Thoracic aorta (tissue), 2 donors: ENCODE measurements at places on chromosomes 1 and 21. TPM values are rescaled to one million over a fixed set of nuclear protein-coding genes. Genes with fewer than 3 reads are reported as not detected.

DNA sequence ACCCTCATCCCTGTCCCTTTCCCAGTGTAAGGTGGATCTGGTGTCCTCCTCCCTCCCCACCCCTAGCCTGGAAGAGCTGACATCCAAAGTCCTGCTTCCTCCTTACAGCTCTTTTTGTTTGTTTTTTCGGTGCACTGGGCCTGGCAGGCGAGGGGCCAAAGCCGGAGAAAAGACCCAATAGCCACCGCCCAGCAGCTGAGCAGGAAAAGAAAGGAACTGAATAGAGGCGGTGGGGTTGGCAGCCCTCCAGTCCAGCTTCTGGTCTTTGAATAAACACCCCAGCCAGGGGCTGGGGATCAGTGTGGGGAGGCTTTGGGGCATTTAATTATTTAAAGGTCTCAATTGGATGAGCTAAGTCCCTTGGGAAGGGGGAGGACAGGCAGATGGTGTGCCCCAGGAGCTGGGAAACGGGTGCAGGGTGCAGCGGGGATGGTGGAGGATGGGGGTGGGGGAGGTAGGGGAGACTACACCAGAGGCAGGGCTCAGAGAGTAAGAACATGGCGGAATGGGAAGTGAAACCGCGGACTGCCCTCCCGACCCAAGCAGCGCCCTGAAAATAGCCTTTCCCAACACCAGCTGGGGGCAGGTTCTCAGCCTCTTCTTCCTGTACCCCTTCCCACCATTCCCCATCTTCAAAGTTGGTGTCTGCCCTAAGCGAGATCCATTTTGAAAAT lies 20.2 kb downstream of the BTG2 start:
- H3K27ac ChIP-seq = peak overlapping the region; percentile 74
- H3K27me3 ChIP-seq = no peaks in the 10 kb centered on the region
- no peak for DNase-seq
- no peaks in the 10 kb centered on the region for H3K36me3 ChIP-seq
- peaks cover 61% of the 10 kb centered on the region for H3K4me1 ChIP-seq

GRCh38 chr1:48245106-48245505 lies 22.6 kb downstream of the SLC5A9 start:
- H3K27ac ChIP-seq = no peak overlapping the region

DNA sequence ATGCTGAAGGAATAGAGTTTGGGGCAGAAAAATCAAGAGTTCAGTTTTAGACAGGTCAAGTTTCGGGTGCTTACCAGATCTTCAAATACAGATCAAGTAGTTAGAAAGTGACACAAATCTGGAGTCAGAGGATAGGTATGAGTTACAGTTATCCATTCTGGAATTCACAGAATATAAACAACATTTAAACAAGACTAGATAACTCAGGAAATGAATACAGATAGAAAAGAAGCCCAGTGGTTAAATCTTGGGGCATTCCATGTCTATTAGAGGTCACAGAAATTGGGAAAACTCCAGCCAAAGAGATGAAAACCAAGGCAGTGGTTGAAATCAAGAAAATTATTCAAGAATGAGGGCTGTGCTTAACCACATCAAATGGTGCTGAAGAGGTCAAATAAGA lies 187.0 kb upstream of the HP1BP3 start:
- DNase-seq = no peak
- no peaks in the 10 kb centered on the region for H3K27me3 ChIP-seq
- no peaks in the 10 kb centered on the region for H3K4me1 ChIP-seq

- H3K36me3 ChIP-seq = no peaks in the 10 kb centered on the region
- H3K27me3 ChIP-seq = no peaks in the 10 kb centered on the region
- no peak overlapping the region for H3K27ac ChIP-seq
- no peaks in the 10 kb centered on the region for H3K4me1 ChIP-seq
- no peak overlapping the region for H3K4me3 ChIP-seq
- no peak for DNase-seq
Observed at GRCh38 chr21:39720126-39720778, 24.7 kb upstream of the IGSF5 start.

DNA sequence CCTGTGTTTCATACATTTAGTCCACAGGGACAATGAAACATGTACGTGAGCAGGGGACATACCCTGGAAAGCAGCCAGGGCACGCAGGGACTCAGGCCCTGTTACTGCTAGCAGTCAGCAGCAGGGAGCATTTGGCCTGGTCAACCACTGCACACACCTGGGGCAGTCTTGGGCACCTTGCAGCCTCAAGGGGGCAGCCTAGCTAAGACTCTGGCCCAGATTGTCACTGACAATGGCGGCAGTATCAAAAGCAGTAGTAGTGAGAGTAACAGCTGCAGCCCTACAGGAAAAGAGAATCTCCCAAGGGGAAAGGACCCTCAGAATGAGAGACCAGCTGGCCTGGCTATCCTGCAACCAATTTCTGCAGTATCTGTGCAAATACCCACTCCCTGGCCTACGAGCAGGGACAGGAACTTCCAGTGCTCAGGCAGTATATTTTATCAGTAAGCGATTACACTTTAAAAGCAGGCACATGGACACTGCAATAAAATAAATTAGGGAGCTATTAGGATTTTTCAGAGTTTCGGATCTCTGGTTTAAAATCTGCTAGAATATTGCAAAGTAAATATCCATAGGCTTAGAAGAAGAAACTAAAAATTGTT lies 475.6 kb downstream of the LTN1 start:
- H3K36me3 ChIP-seq = no peaks in the 10 kb centered on the region
- H3K27ac ChIP-seq = no peak overlapping the region
- no peaks in the 10 kb centered on the region for H3K27me3 ChIP-seq
- DNase-seq = no peak
- no peak overlapping the region for H3K4me3 ChIP-seq

DNA sequence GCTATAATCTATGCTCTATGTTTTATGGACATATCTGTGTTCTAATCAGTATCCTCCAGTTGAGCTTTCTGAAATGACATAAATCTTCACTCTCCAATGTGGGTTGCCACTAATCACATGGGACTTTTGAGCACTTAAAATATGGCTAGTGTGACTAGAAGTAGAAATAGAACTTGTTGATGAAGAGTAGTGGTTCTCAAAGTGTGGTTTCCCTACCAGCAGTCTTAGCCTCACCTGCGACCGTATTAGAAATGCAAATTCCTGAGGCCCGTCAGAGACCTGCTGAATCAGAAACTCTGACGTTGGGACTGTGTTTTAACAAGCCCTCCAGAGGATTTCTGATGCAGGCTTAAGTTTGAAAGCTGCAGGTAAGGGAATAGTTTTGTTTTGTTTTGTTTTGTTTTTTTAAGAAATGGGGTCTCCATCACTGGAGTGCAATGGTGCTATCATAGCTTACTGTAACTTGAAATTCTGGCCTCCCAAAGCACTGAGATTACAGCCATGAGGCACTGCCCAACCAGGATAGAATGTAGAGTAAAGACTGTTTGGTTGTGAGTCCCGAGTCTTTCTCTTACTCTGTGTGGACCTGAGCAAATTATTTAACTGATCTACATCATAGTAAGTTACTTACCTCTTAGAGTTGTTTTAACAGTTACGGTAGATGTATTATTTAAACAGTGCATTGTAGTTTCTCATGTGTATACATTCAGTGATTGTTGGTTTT lies 21.7 kb downstream of the GLRX2 start:
- no peak overlapping the region for H3K27ac ChIP-seq
- H3K36me3 ChIP-seq = peaks cover 15% of the 10 kb centered on the region
- no peaks in the 10 kb centered on the region for H3K27me3 ChIP-seq
- no peaks in the 10 kb centered on the region for H3K4me1 ChIP-seq
- no peak for DNase-seq

GRCh38 chr1:244992833-244993232 lies 128.5 kb upstream of the HNRNPU start:
- H3K36me3 ChIP-seq = no peaks in the 10 kb centered on the region
- no peaks in the 10 kb centered on the region for H3K27me3 ChIP-seq
- no peak overlapping the region for H3K4me3 ChIP-seq
- H3K27ac ChIP-seq = no peak overlapping the region
- no peak for DNase-seq

GRCh38 chr1:198970916-198971315 lies 332.1 kb downstream of the PTPRC start:
- no peak overlapping the region for H3K4me3 ChIP-seq
- no peak overlapping the region for H3K27ac ChIP-seq
- no peaks in the 10 kb centered on the region for H3K36me3 ChIP-seq
- no peak for DNase-seq
- no peaks in the 10 kb centered on the region for H3K4me1 ChIP-seq
- no peaks in the 10 kb centered on the region for H3K27me3 ChIP-seq

- peaks cover 6% of the 10 kb centered on the region for H3K4me1 ChIP-seq
- H3K36me3 ChIP-seq = peaks cover 5% of the 10 kb centered on the region
- peak; percentile 65 for DNase-seq
- no peaks in the 10 kb centered on the region for H3K27me3 ChIP-seq
- peak within 1 kb of the TSS; percentile 78 for H3K4me3 ChIP-seq
- peak within 1 kb of the TSS; percentile 39 for H3K27ac ChIP-seq
Observed at GRCh38 chr1:109667452-109668122, at the start of gene GSTM2. TSS of gene GSTM2 (plus strand) at chr1:109668057. CDS start at chr1:109668116, 59 bp downstream.

DNA sequence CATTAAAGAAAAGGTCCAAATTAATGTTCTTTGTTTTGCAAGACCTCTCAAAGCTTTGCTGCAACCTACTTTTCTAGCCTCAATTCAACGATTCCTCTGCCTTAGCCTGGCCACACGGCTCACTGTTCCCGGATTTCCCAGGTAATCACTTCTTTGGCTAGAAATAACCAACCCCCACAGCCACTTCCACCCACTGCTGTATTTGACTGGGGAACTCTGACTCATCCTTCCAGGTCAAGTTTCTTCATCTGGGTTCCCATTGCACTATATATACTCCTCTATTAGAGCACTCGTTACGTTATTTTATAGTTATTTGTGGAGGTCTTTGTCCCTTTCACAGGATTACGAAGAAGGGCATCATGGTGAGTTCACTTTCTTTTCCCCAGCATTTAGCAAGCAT lies 185.9 kb downstream of the CACNA1E start:
- no peak for DNase-seq
- no peaks in the 10 kb centered on the region for H3K36me3 ChIP-seq
- no peak overlapping the region for H3K4me3 ChIP-seq
- H3K4me1 ChIP-seq = no peaks in the 10 kb centered on the region

The CLCA4 gene
- not detected for total RNA-seq

The RNU1-3 gene
- total RNA-seq = under 0.01 TPM

The MPL gene
- total RNA-seq = not detected

The SLC22A15 gene
- 7.3 TPM for total RNA-seq

The ZSWIM5 gene
- total RNA-seq = 2.0 TPM

The HMCN1 gene
- total RNA-seq = 191 TPM

The DIO1 gene
- total RNA-seq = not detected
